CD4-positive, alpha-beta T cell treated with Interferon alpha-2 for 1 hour (primary cell): ENCODE measurements at places on chromosomes 2 and 18.

DNA sequence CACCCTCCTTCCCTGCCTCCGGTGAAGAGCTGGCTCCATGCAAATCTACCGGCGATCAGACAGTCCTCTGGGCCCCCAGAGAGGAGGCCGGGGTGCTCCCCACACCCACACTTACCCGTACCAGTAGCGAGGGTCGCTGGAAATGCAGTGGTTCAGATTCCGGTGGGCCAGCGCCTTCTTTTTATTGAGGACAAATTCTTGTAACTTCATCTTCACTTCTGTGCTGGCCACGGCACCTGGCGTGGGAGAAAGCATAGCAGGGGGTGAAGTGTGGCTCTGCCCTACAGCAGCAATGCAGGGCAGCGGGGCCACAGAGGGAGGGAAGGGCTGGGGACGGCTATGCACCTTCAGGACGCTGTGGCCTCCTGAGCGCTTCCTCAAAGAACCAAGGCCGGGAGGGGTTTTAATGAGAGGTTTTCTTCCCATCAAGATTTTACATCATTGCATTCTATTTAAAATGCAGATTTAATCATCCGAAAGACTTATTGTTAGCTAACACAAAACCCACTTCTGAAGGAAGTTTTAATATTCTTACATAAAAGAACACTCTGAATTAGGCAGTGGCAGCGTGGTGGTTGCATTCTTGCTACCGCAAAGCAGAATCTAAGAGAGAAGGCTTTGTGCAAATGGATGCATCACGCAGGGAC, 237.0 kb downstream of the HDAC4 start:
- DNase-seq = no peak

- peak; percentile 79 for DNase-seq
These were observed 39.9 kb downstream of the STK17B start for GRCh38 chr2:196131384-196131937.

GRCh38 chr18:78913830-78914231, 65.8 kb upstream of the SALL3 start:
- DNase-seq = no peak

DNA sequence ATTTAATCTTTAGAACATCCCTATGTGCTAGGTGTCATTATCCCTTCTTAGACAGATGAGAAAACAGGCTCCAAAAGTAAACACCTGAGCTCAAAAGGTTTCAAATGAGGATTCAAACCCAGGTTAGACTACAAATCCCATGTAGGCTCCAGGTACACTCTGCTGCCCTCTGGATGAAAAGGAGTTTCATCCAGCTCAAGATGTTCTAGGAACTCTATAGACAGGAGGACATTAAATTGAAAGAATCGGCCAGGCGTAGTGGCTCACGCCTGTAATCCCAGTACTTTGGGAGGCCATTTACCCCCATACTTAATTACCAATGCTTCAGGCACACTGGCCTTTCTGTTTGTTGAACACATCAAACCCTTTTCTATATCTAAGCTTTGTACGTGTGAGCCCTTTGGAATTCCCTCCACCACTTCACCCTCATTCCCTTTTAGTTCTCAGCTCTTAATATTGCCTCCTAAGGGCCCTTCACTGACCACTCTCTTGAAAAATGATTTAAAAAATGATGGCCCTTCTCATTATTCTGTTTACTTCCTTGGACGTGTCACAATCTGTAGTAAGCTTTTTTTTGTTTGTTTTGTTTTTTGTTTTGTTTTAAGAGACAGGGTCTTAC, 10.7 kb downstream of the SLC25A12 start:
- DNase-seq = no peak

GRCh38 chr2:46703588-46703987, 212.0 kb downstream of the MCFD2 start:
- DNase-seq = no peak

DNA sequence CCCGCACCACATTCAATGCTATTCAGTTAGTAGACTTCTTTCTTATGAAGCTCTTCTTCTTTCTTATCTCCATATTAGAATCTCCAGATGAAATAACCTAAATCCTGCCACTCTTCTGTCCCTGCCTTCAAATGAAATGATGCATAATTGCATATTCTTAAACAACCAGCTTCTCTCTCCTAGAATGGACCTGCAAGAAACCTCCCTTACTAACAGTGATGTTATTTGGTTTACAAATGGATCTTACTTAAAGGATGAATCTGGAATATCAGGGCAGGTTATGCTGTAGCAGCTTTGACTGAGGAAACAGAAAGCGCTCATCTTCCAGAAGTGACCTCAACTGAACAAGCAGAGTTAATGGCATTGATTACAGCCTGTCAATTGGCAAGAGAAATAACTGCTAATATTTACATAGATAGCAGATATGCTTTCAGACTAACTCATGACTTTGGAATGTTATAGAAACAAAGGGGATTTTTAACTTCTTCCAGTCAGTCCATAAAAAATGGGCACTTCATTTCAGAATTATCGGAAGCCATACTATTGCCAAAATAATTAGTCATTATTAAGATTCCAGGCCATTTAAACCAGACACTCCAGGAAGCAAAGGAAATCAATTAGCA, 755.7 kb upstream of the HS6ST1 start:
- no peak for DNase-seq

GRCh38 chr18:58135701-58136331, 91.8 kb downstream of the NEDD4L start:
- DNase-seq = peak; percentile 49

GRCh38 chr2:7905756-7906155, 776.1 kb upstream of the ID2 start:
- no peak for DNase-seq

DNA sequence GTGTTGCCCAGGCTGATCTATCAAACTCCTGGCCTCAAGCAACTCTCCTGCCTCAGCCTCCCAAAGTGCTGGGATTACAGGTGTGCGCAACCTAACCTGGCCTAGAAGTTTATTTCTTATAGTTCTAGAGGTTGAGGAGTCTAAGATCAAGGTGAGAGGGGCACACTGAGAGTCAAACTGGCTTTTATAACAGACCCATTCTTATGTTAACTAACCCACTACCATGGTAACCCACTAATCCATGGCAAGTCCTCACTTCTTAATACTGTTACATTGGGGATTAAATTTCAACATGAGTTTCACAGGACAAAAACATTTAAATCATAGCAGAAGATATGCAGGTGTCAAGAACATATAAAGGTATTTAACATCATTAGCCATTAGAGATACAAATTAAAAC, 50.6 kb downstream of the MDH1 start:
- no peak for DNase-seq

DNA sequence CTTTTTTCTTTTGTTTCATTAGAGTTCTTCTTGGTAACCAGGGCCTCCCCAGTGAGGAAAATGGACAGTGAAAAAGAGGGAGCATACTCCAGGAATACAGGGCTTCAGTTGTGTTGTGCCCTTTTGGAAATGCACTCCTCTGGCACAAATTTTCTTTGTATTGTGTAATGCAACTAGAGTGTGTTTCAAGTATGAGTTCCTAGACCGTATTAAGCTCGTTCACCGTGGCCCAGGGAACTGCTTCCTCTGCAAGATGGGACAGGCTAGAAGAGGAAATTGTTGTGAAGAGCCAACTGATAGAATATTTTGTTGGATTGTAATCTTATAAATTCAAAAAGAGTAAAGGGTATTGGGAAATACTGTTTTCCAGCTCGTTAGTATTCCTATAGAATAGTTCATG, 137.2 kb upstream of the TTC39C start:
- no peak for DNase-seq

DNA sequence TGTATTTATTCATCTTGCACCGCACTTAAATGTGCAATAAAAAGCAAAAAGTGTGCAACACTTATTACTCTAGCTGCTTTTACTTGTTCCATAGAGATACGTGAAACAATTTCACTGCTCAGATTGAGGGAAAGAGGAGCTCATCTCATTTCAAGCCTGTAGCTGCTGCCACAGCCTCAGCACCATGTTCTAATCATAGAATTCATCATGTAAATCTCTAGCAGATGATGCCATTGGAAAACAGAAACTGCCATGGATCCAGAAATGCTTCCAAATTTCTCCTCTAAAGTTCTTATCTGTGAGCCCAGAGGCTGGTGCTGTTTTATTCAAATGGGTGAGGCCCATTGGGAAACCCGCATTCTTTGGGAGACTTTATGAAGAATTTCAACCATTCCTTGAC, 2.0 kb downstream of the CDC42EP3 start:
- DNase-seq = no peak

DNA sequence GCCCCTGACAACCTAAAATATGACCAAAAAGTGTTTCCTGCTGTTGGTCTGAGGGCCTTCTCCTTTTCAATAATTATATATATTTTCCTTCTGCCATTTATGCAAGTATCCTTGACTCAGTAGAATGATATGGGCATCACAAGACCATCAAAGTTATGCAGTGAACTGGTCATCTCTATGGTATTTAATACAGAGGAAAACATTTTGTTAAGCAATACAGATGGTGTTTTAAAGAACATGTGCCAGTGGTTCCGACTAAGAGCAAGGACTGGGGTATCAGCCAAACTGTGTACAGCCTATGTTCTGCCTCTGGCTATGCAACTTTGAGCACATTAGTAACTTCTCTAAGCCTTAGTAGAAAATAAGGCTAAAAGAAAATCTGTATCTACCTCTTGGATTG, 179.0 kb downstream of the TRABD2A start:
- DNase-seq = no peak

- DNase-seq = no peak
These were observed 355.6 kb upstream of the GYPC start for GRCh38 chr2:126300348-126300747.

DNA sequence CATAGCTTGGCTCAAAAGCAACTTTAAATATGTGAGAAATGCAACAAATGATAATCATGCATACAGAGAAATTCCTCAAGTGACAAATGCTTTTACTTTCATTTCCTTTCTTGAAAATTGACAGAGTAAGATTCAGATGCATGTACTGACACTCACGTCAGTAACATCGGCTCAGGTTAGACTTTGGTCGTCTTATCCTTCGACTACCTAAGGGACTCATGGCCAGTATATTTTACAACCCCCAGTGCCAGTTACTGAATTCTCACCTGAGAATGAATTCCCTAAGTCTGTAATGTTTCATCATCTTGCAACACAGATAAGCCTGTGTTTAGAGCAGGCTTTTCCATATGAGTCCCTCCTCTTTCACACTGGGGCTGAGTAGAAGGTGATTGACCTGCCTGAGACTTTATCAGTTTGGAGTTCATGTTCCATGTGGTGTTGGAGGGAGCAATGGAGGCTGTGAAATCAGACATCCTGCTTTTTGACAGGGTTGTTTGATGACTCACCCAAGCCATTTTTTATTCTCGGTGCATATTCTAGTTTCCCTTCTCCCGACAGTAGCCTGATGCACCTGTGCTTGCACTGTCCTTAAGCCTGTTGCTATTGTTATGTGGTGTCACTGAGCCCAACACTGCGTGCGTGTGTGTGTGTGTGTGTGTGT, 30.5 kb upstream of the ATP8B1 start:
- DNase-seq = peak; percentile 6

GRCh38 chr2:25301453-25302352, 40.0 kb downstream of the DNMT3A start:
- peak; percentile 55 for DNase-seq

DNA sequence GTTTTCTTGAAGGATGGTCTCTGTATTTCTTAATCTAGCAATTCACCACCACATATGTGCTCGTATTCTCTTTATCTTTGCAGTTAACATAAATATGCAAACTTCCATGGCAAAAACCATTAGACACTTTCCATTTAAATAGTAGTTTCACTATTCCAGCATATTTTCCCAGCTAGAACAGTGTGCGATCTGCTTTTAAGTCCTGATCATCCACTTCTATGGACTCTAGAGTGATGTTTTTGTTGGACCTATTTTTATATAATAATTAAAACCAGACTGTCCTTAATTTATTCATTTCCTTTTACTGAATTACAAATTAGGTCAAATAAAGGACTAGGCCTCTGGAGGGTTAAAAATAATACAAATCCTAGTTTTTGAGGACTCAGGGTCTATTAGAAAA, 418.4 kb upstream of the TRIB2 start:
- no peak for DNase-seq

DNA sequence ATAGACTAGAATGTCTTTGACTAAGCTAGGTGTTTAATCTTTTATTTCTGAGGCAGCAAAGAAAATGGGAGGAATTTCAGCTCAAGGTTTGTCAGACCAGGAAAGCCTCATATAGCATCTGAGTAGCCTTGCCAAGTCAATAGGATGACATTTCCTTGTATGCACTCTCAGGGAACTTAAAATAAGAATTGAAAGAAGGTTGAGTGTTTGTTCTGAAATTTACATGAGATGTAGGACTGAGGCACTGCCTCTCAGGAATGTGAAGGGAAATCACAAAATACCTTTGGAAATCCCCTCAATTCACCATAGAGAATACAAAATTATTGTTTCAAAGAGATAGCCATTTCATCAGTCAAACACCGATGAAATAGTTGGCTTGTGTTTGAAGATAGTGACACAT, 392.0 kb upstream of the NRP2 start:
- DNase-seq = no peak

- DNase-seq = no peak
These were observed 127.4 kb downstream of the NYAP2 start for GRCh38 chr2:225526760-225527390.

GRCh38 chr2:16142383-16143361, 202.3 kb downstream of the MYCN start:
- no peak for DNase-seq

GRCh38 chr2:120722246-120722567, 13.5 kb upstream of the GLI2 start:
- DNase-seq = no peak

- DNase-seq = peak; percentile 22
These were observed 48.0 kb upstream of the ANXA4 start for GRCh38 chr2:69693775-69694450.

DNA sequence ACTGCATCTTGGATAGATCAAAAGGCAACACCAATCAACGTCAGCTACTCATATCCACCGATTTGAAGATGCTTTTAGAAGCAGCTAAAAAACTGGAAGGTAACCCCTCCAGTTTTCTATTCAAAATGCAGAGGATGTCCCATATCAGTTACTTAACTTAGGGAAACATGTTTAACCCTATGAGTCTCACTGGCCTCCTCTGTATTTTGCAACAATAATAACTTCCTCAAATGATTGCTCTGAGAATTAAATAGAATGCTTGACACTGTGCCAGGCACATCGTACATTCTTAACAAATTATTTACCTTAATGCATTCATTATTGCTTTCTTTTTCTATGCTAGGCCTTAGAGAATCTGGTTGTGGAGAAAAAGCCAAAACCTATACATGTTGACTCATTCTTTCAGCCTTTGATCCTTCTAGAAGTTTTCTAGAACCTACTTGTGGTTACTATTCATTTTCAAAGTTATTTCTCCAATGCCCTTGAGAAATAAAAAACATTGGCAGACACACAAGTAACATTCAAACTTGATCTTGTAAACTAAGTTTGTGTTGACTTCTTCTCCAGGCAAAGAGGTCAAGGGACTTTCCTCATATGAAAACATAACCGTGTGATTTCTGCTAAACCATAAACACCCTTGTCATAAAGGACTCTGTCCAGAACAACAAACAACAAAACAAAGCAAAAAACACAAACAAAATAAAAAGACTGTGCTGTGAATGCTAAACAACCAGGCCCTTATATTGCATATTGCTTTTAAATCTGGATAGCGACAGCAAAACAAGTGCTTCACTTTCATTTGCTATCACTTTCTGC, 4.6 kb downstream of the DOCK10 start:
- DNase-seq = no peak
